ENCODE measurements at places on chromosomes 6 and 20.

- DNase-seq: no peak
Measured at GRCh38 chr6:78797270-78797669, 70.1 kb upstream of the IRAK1BP1 start.

GRCh38 chr6:67221226-67221625 is 1413.9 kb upstream of the ADGRB3 start:
- DNase-seq: no peak

GRCh38 chr6:45462190-45463134 is 84.7 kb upstream of the SUPT3H start:
- no peak for DNase-seq

- peak; percentile 72 for DNase-seq
Measured at GRCh38 chr6:153625089-153625488, 414.0 kb upstream of the OPRM1 start.

- DNase-seq: no peak
Measured at GRCh38 chr6:71649915-71650314, 236.4 kb upstream of the RIMS1 start.

GRCh38 chr6:150720774-150721233 is 121.1 kb downstream of the PLEKHG1 start:
- DNase-seq: no peak

DNA sequence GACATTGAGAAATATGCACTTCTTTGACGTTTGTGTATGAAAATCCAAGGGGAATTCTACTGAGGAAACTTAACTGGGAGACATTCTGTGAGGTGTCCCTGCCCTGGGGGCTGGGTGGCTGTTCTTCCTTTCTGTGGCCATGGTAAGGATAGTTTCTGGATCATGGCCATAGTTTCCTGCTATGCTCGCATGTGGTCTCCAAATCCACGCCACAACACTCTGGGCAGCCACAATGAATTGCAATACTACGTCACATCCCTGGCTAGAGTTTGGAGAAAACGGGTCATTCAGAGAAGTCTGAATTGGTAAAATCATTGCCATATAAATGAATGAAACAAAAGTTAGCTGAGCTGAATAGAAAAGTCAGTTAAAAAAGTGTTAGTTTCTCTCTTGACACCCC is 230.6 kb downstream of the UTRN start:
- no peak for DNase-seq

DNA sequence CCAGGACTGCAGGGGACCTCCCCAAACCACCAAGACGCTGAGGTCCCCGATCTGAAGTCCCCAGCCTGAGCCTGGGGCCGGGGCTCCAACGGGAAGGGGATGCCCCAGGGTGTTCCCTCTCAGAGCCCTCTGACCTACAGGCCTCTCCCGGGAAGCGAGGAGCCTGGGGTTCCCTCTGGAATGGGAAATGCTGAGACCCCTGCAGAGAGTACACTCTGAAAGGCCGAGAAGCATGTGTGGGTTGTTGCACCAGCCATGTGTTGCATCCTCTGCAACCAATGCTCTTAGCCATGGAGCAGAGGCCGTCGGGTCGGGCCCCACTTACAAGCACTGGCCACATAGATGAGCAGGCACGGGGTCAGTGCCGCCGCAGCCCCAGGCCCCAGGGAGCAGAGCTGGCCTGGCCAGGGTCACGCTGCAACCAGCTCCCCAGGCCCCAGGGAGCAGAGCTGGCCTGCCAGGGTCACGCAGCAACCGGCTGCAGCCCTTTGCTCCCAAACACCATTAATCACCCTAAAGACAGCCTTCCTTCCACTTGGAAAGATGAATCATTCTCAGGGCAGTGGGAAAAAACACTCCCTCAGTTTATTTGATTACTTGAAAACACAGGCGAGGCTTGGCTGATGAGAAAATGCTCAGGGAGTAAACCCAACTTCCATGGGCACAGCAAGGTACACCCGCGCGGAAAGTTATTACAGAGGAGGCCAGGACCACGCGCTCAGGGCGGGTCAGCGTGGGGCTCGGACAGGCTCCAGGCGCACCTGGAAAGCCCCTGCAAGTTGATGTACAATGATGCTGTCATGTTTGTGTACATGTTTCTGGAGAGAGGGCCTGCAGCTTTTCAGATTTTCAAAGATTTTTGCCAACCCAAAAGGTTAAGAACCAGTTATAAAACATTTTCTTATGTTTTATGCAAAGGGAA is 78.0 kb upstream of the AFDN start:
- no peak for DNase-seq

GRCh38 chr6:124812067-124812466 is 150.2 kb upstream of the RNF217 start:
- no peak for DNase-seq

GRCh38 chr6:118134736-118135135 is 227.7 kb downstream of the SLC35F1 start:
- no peak for DNase-seq

GRCh38 chr20:31679357-31680285 is 41.9 kb downstream of the COX4I2 start:
- no peak for DNase-seq

DNA sequence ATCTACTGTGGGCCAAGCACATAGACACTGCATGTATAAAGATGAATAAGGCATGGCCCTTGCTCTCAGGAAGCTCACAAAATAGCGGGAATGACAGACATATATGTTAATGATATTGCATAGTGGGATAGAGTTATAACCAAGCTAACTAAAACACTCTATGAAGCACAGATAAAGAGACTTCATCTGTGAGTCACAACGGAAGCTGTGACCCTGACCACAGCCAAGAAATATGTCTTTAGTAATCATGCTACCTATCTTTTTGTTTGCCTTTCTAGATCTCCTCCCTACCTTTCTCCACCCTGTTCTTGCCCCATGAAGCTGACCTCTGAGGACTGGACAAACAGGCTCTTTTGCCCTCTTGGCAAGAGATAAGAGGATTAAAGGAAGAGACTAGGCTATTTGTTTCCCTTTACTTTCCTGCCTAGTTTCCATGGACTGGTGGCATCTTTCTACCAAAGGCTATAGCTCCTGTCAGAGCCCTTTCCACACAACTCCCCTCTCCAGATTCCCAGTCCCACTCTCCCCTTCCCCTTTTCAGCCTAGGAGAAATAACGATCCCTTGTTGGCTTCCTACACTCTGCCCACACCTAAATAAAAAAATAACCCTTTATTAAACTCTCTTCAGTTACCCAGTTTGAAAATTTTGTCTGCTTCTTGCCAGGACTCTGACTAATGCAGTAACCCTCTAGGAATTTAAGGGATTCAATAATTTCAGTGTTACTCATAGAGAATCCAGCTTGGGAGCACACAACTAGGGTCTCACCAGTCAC is 504.9 kb upstream of the MARCKS start:
- no peak for DNase-seq

DNA sequence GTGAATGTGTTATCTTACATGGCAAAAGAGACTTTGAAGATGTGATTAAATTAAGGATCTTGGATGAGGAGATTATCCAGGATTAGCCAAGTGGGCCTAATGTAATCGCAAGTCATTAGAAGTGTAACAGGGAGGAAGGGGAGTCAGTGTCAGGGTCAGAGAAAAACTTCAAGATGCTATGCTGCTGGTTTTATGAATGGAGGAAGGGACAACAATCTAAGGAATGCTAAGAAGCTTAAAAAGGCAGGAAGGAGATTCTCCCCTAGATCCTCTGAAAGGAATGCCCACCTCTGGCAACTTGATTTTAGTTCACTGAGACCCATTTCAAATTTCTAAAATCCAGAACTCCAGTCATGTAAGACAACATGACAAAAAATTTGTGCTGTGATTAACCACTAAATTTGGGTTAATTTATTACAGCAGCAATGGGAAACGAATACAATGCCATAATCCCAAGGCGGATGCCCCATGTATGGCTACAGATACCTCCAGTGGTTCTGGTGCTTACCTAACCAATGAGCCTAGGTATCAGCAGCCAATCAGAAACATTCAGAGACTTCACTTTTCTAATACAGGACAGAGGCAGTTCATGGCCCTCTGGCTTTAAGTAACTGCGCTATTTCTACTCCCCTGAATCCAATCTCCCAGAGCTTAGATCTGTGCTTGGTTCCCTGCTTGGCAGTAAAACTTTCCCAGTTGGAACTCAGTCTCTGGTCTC is 3.6 kb upstream of the TAAR8 start:
- DNase-seq: no peak

DNA sequence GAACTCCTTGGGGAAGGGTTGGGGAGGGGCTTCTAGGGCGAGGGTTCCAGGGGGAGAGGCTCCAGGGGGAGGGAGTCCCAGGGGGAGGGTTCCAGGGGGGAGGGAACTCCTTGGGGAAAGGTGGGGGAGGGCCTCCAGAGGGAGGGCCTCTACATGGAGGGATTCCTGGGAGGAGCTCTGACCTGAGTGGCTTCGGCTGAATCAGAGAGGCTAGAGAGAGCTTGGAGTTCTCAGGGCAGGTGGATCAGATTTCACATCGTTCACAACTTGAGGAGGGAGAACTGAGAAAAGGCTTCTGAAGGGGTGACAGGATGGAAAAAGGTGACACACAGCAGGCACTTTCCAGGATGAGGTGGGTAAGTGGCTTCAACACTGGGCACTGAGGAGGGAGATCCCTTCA is 49.1 kb downstream of the DAAM2 start:
- no peak for DNase-seq

DNA sequence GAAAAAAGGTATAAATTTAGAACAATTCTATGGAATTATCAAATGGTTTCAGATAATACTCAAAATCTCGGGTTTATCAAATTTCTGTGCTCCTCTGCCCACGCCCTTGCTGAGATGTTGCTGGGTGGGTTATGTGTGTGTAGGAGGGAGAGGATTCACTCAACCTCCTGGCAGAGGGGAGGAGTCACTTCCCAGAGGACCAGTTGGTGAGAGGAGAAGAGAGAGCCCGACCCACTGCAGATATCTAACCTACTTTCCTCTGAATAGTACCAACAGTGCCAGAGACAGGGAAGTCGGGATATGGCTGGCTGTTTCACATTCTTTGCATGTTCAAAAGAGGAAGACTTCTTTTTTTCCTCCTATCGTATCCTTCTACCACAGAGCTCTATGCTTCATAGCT is 187.1 kb upstream of the MAN1A1 start:
- no peak for DNase-seq

DNA sequence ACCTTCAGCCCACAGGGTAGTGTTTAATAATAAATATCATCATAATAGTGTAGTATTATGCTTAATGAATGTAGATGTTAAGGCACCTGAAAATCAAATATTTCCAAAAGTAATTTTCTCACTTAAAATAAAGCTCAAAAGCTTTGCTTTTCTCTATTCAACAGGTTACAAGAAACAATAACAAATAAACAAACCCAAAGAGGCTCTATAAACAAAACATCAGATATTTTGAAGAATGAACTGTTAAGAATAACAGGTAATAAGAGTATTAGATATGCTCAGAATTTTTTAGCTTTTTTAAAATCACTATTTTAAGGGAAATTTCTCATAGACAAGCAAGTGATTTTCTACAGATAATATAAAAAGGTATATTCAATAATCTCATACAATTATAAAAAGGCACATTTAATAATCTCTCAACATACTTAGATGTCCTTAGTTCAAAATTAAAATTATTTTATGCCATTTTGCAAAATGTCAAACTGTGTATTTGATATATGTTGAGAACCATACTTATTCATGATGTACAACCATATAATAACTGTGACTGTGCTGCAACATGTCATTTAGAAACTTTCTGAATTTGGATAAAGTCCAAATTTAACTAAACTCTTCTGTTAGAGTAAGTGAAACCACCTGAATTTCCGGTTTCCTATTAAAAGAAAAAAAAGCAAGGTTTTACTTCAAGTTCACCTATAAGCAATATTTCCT is 35.8 kb downstream of the PHIP start:
- no peak for DNase-seq

- no peak for DNase-seq
Measured at GRCh38 chr20:12928755-12929401, 79.9 kb upstream of the SPTLC3 start.

DNA sequence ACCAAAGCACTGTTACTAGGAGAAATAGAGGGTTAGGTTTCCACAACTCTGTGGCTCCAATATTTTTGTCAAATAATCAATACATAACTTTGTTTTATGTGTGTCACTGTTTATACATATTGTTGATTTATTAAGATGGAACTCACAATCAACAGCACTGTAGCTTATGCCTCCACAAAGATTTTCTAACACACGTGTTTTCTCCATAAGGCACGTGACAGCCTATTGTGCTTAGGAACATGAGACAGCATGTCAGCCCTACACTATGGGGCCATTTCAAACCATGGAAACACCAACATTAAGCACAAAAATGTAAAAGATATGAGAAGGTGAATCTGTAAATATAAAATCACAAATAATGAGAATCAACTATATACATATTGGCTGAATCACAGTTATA is 127.0 kb downstream of the PAK5 start:
- no peak for DNase-seq

- no peak for DNase-seq
Measured at GRCh38 chr20:46416421-46416820, 10.0 kb upstream of the ELMO2 start.

DNA sequence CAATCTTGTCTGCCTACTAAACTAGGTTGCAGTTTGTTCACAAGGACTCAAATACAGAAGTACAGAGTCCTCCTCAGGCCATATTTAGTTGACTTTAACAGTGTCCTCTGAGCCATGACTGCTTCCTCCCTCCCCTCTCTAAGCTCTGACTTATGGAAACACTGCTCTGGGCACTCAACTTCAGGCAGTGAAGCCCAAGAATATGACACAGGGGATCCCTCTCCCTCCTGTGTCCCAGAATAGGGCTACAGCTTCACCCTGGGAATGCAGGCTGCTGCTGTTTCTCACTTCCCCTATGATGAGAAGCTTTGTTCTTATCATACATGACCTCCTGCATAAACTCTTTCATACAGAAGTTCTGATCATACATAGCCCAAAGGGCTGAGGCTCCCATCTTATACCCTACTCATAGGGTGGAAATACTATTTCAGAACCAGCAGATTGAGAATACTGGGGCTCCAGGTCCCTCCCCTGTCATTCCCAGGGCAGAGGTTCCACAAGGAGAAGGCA is 97.3 kb upstream of the UST start:
- DNase-seq: no peak

DNA sequence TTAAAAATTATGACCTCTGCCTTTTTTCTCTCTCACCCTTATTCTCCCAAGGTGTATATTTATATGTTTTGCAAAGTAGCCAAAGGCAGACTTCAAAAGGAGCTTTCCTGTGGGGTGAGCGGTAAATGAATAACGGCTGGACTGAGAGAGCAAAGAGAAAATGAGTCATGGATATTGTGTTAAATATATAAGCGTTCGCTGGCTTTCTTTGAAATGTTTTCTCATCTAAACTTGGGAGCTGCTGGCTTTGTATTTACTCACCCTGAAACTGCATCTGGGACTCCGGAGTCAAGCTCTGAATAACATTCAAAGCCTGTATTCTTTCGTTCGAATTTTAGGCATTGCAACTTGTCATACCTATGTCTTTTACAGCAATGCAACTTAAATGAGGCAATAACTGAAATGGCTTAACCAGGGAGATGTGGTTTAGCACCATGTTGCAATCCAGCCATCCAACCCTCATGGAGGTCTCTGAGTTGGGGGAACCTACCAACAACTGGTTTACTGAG is 32.0 kb downstream of the ATXN1 start:
- no peak for DNase-seq

- DNase-seq: peak; percentile 38
Measured at GRCh38 chr6:26501482-26501986, 1.4 kb downstream of the BTN1A1 start.
